ENCODE measurements at places on chromosomes 5 and 9.

GRCh38 chr5:128257076-128257475, 173.5 kb downstream of the SLC12A2 start:
- no peak for DNase-seq

DNA sequence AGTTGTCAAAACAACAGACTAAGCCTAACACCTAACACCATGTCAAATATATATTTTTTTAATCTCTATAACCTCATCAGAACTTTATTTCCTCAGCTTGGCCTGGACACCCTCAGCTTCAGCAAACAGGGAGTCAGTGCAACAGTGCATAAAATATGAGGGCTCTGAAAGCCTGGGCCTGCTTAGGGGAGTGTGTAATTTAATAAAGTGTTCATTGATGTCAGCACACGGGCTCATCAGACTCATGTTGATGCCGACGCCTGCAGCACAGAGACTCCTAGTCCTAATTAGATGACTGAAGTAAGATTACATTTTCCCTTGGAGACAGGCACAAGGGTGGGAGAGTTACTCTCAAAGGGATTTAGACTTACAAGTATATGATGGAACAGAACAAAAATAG, 37.8 kb downstream of the CDH10 start:
- DNase-seq = no peak

DNA sequence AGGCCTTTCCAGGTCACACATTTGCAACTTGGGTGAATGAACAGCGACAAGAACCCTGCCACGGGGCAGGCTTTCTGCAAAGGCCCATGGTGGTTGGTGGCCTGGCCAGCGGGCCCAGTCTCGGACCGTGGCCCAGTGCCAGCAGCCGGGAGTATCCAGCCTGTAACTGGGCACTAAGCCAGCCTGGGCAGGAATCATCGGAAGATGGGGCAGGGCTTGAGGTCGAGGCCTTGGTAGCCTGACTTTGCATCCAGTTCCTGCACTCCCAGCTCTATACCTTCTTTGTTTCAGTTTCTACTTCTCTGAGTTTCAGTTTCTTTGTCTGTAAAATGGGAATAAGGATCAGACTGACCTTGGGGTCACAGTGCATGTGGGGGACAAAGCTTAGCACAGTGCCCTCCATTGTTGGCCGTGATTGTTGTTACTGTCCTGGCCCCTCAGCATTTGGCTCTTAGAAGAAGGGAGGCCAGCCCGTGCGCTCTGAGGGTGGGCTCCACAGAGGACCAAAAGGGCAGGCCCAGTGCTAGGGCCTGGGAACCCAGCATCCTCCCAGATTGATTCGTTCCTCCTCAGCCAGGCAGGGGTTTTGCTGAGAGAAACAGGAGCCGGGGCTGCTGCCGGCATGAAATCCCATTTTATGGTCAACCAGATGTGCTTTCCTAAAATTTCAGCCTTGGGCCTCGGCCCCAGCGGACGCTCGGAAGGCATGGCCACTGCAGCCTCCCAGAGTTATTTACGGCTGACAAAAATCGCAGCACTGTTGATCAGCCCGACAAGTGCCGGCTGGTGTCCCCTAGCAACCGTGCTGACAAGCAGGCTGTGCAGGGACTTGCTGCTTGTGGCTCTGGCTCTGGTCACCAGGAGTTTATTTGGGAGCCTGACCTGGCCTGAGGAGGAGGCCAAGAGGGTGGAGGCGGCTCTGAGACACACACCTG, 43.6 kb downstream of the JADE2 start:
- DNase-seq = no peak

GRCh38 chr5:139647506-139648204, 494 bp upstream of the CXXC5 start:
- DNase-seq = no peak

DNA sequence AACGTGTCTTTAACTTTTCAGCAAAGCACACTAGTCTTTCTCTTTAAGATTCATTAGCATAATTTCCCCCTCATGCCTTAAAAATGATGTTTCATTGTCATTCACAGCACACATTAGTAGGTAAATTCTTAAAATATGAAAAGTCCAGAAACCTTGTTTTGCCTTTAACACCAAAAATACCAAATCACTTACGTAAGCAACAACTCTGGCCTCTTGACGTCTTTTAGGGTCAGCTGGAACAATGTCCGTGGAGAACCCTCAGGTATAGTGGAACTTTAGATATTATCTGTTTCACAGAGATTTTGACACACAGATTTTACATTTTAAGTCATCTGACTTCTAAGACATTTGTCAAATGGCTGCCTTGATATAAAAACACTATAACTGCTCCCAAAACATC, 30.9 kb downstream of the LNPEP start:
- DNase-seq = no peak

DNA sequence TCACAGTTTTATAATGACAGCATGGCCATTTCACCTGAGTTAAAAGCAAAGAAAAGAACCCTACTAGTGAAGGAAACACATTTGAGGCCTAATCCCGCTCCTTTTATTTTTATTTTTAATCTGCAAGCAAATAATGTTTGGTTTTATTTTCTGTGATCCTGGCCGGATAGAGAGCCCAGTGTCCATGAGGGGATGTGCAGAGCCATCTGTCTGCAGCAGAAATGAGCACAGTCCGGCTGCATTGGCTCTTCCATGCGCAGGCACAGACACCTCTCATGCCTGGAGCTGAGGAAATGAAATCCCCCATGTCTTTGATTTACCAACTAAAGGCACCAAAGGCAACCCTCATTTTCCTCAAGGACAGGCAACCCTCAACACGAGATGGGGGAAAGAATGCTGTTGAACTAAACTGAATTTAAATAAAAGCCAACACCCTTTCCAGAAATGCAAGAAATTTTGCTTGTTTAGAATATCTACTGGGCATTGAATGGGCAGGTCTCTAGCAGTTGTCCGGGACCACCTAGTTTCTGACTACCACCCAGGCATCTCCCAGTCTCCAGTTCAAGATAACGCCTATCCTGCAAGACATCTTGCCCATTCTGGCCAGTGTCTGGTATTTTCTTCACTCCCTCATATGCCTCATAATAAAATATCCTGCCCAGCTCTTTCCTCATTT, 47.9 kb upstream of the SEMA6A start:
- no peak for DNase-seq

GRCh38 chr5:134517553-134517952, 7.9 kb upstream of the JADE2 start:
- no peak for DNase-seq

DNA sequence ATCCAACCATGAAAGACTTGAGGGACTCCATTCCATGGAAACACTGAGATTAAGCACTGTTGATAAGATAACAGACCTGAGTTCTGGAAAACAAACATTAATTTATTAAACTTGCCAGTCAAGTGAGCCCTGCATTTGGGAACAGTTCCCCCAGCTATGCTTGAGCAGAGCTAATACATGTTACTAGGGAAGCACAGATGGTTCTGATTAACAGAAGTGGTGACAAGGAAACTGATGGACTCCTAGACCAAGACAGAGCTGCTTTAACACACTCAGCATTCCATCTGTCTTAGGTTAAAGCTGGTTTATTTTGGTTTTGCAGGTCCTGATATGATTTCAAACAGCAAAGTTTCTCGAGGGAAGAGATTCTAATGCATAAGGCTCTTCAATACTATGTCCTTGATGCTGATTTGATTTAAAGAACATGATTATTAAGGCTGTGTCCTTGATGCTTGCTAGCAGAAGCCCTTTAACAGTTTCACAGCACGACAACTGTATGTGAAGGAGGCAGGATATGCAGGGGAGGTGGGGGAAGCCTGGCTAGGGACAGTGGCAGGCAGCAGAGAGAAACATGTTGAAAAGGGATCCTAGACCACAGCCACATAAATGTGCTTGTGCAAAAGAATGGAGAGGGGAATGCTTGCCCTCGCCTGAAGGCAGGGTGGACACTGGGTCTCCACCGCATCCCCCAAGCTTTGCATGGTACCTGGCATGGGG, 66.2 kb downstream of the ACTBL2 start:
- DNase-seq = no peak

DNA sequence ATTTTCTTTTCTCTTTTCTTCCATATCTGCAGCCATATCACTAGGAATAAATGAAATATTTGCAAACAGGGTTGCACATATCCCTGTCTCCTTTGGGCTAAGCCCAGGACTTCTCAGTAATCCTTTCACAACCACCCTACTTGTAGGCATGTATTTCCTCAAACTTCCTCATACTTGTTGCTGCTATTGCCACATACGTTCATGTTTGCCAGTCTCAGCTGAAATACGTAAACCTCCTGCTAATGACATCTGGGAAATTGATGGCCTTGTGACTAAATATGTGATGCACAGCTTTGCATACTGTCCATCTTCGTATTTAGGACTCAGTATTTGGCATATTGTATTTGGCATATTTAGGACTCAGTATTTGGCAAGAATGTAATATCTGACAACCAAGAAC, 224.6 kb downstream of the PLK2 start:
- DNase-seq = peak; percentile 40

GRCh38 chr9:72315510-72316311, 49.3 kb downstream of the ZFAND5 start:
- DNase-seq = no peak

- DNase-seq = no peak
Observed at GRCh38 chr9:112618385-112619009, 99.4 kb downstream of the INIP start.

- no peak for DNase-seq
Observed at GRCh38 chr5:63055421-63055820, 476.8 kb downstream of the LRRC70 start.

DNA sequence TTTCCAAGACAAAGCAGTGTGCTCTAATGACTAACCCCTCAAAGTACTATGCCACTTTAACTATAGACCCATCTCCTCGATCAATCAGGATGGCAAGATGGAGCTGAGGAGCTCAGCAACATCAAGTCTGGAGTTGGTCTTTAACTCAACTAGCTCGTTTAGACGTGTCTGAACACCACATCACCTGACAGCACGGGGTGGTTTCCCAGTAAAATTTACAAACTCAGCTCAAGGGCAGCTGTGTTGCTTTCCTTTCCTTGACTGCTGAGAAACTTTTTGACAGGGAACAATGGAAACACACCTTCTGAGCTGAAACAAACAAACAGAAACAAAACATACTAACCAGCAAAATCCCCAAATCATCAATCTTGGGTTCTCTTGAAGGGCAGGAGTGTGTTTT, 202.5 kb downstream of the NTRK2 start:
- DNase-seq = no peak

GRCh38 chr5:97694091-97694490, 511.0 kb upstream of the RIOK2 start:
- DNase-seq = no peak

DNA sequence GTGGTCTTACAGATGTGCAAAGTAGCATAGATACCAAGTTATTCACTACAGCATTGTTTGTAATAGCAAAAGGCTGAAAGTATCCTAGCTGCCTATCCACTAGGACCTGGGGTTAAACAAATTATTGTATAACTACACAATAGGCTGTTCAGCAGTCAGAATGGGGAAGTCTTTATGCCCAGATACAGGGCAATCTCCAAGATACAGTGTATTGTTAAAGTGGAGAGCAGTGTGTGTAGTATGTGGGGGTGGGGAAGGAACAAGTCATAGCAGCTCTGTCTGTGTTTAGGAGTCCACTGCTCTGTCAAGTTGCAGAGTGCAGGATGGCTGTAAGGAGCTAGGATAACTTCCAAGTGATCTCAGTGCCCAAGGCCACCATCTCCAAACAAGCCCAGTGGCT, 5.5 kb downstream of the PCYOX1L start:
- peak; percentile 43 for DNase-seq

- DNase-seq = no peak
Observed at GRCh38 chr9:131688377-131688776, 51.5 kb downstream of the RAPGEF1 start.

DNA sequence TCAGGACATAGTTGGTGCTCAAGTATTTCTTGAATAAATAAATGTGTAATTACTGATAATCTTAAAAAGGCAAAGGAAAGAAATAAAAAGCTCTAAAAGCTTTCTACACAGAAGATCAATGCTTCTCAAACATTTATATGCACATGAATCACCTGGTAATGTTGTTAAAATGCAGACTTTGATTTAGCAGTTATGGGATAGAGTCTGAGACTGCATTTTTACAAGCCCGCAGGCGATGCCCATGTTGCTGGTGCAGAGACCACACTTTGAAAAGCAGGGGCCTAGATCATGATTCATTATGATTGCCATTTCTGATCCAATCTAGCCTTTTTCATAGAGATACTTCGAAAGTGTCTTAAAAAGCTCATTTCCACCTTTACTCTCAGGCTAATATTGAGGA, 3.5 kb upstream of the CCDC152 start:
- no peak for DNase-seq

DNA sequence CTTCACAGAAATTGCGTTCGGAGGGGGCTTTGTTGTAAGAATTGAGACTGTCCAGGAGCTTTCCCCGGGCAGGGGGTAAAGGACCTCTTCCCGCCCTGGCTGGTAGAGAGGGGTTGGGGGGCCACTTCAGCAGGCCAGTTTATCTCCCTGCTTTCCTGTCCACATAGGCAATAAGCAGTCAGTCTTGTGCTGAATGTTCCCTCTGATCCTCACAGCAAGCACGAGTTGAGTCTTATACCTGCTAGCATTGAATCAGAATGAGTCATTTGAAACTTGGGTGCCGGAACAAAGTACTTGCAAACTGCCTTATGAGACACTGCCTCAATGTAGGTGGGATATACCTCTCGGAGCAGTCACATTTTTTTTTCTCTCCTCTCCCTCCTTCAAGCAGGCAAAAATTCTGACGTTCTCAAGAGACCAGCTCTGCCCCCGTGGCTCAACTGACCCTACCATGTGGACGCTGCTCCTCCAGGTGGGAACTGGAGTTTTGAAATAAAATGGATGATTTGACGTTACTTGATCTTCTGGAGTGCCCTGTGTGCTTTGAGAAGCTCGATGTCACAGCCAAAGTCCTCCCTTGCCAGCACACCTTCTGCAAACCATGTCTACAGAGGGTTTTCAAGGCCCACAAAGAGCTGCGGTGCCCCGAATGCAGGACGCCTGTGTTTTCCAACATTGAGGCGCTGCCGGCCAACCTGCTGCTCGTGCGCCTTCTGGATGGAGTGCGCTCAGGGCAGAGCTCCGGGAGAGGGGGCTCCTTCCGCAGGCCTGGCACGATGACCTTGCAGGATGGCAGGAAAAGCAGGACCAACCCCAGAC, 1.3 kb downstream of the SH3RF2 start:
- no peak for DNase-seq

- DNase-seq = no peak
Observed at GRCh38 chr5:100598446-100598845, 63.3 kb downstream of the FAM174A start.

DNA sequence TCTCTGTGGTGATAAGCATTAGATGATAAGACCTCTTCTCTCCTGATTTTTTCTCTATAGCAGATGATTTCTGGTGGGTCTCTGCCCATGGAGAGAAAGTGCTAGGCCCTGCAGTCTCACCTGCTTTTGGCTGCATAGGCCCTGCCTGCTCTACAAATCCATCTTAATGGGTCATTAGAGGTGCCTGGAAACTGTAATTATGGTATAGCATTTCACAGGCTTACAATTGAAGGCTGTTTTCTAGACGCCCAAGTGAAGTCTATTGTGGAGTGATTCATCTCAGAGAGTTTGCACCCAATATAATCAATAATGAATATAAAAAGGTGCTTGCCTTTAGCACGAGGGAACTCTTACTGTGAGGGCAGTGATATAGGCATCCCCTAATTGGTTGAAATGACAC, 33.8 kb downstream of the NEUROG1 start:
- DNase-seq = no peak

GRCh38 chr5:142842994-142843905, 73.1 kb downstream of the ARHGAP26 start:
- DNase-seq = no peak

- DNase-seq = peak; percentile 66
Observed at GRCh38 chr5:119019501-119019900, 31.2 kb upstream of the DTWD2 start.

- no peak for DNase-seq
Observed at GRCh38 chr5:132674671-132675506, 1.1 kb downstream of the IL4 start.

GRCh38 chr5:39829441-39829840, 404.7 kb upstream of the DAB2 start:
- DNase-seq = no peak

Data from AML-193 (cell line).